ENCODE measurements at places on chromosomes 1 and 21.

- no peak for DNase-seq
Observed at GRCh38 chr1:22364764-22365163, 86.9 kb upstream of the ZBTB40 start.

DNA sequence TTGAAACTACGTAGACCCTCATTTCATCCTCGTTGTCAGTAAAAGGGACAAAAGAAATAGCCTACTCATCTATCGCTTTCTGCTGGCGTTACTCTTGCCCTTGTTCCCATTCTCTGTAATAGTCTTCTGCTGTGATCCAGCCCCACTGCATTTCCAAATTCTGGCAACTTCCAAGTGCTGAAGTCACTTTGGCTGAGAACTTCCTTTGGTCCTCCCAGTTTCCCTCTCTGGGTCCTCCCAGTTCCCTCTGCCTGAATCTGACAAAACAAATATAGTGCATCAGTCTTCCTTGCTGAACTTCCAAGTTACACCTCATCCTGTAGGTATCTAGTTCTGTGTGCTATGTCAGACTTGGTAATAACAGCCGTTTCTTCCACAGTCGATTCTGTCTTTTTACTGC, 47.0 kb upstream of the PLA2G4A start:
- DNase-seq: peak; percentile 46

DNA sequence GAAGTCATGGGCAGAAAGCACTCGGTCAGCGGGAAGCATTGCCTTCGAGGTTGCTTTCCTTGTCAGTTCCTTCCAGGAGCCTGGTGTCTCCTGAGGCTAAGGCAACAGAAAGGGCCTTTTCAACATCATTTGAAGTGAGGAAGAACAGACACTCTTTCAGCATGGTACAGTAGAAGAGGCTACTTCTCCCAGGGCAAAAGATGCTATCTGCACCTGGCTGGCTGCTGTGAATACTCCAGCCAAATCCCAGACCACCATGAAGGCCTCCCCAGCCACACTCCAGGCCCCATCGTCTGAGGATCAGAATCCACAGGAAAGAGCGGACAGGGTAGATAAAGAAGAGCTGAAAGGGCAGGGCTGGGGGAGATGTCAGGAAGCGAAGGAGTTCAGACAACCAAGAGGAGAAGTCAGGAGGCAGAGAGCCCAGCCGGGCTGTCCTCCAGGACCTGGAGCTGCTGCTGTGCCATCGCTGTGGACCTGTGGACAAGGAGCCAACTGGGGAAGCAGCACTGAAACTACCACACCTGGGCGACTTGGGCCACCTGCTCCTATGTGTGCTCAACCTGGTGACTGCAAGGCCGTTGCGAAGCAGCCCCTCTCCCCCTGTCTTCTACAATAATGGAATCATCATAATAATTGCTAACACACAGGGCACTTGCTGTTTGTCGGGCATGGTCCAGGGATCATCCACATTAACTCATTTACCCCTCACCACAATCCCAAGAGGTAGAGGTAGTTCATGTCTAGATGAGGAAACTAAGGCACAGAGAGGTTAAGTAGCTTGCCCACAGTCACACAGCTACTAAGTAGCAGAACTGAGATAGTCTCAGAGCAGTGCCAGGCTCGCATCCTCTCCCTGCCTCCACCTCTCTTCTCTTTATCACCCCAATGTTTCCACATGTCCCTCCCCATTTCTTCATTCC, 88.0 kb upstream of the ZBTB40 start:
- DNase-seq: no peak

DNA sequence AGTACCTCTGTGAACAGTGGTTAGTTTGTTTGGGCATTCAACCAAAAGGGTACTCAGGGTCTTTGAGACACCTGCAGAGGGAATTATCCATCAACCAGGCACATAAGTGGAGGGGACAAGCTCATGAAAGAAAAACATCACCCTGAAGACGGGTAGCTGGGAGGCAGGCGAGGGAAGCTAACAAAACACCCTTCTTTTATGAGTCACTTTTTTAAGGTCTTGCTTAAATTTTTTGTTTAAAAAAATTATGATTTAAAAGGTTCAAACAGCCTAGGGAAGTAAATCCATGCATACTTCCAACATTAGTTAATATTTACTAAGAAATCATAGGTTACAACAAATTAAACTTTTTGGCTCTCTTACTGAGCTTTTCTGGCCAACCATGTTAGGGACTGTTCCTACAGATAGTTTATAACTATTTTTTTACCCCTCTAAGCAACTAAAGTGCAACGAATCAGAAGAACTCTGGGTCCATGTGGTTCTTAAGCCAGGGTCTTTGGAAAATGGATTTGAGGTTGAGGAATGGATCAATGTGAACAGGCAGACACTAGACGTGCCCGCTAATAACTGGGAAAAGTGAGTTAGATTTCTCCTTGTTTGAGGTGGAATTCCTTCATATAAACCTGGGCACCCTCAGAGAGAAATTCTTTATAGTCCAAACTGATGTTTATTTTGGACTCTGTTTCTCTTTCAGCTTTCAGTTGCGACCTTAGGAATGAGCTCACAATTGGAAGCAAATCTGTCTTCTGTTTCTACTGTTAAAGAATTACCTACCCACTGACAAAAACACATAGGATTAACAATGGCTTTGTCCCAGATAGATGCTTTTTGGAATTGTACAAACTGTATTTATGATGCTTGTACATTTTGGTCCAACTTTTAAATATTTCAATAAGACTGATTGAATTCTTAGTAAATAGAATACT, 123.0 kb downstream of the LYPLAL1 start:
- DNase-seq: no peak

DNA sequence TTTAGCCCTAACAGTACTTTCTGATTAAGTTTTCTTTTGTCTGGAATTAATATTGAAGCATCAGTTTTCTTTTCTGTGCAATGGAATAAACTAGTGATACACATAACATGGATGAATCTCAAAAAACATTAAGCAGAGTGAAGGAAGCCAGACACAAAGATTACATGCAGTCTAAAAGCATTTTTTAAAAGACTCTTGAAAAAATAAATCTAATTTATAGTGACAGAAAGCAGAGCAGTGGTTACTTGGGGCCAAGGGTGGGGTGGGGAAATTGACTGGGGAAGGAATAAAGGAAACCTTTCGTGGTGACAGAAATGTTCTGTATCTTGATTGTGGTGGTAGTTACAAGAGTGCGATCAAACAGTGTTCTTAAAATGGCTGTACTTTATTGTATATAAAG, 20.2 kb upstream of the ST6GALNAC3 start:
- DNase-seq: no peak

DNA sequence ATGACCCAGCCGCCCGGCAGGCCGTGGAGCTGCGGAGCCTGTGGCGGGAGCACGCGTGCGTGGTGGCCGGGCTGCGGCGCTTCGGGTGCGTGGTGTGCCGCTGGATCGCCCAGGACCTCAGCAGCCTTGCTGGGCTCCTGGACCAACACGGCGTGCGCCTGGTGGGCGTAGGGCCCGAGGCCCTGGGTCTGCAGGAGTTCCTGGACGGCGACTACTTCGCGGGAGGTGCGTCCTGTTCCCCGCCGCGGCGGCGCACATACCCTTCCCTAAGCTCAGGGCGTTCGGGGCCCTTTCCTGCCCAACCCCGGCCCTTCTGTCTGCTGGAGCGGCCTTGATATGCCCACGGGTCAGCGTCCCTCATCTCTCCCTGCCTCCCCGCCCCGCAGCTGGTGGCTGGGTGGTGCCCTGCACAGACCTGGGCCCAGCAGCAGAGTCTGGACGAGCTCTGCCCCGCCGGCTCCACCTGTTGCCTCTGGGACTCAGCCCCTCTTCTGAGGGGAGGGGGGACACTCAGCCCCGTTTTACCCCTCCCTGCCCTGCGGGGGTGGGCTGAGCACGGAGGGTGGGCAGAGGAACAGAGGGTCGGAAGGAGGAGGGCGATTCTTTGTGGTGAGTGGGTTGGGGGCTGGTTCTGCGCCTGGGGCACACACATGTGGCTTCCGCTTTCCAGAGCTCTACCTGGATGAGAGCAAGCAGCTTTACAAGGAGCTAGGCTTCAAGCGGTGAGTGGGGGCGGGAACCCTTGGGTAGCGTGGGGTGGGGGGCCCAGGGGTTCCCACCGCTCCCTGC, 688 bp downstream of the PRXL2B start:
- DNase-seq: no peak

Data from ureter (tissue), 1 donor.